ENCODE measurements at places on chromosomes 5 and 9. TPM values are rescaled to one million over a fixed set of nuclear protein-coding genes. Genes with fewer than 3 reads are reported as not detected.

The CER1 gene
- not detected for total RNA-seq

The HAVCR1 gene
- 0.42 TPM for total RNA-seq

The TAS2R1 gene
- not detected for total RNA-seq

The CCL21 gene
- total RNA-seq, result not detected

The SLC4A9 gene
- not detected for total RNA-seq

The LURAP1L gene
- total RNA-seq, result 59.2 TPM

The SLC24A2 gene
- not detected for total RNA-seq

The BTNL3 gene
- not detected for total RNA-seq

The GARNL3 gene
- total RNA-seq, result 4.9 TPM

DNA sequence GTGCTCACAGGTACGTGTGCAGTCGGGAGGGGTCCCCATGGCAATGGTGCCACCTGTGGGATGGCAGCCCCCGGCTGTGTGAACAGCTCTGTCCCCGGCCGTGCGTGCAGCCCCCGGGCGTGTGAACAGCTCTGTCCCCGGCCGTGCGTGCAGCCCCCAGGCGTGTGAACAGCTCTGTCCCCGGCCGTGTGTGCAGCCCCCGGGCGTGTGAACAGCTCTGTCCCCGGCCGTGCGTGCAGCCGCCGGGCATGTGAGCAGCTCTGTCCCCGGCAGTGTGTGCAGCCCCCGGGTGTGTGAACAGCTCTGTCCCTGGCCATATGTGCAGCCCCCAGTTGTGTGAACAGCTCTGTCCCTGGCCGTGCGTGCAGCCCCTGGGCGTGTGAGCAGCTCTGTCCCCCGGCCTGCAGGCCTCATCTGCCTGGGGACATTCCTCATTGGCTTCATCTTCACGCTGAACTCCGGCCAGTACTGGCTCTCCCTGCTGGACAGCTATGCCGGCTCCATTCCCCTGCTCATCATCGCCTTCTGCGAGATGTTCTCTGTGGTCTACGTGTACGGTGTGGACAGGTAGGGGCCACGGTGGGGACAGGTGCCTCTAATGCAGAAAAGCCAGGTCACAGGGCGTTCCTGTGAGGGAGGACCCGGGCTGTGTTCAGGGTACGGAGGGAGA is 5.9 kb upstream of the SLC6A18 start:
- DNase-seq, result no peak
- H3K4me3 ChIP-seq, result no peak overlapping the region
- no peaks in the 10 kb centered on the region for H3K36me3 ChIP-seq
- H3K27ac ChIP-seq, result no peak overlapping the region
- H3K4me1 ChIP-seq, result no peaks in the 10 kb centered on the region
- no peaks in the 10 kb centered on the region for H3K27me3 ChIP-seq

- H3K36me3 ChIP-seq, result no peaks in the 10 kb centered on the region
- no peaks in the 10 kb centered on the region for H3K4me1 ChIP-seq
- DNase-seq, result no peak
- no peak overlapping the region for H3K4me3 ChIP-seq
- H3K27ac ChIP-seq, result no peak overlapping the region
Observed at GRCh38 chr9:75909776-75910175, 19.3 kb downstream of the PCSK5 start.

- no peak overlapping the region for H3K4me3 ChIP-seq
- no peak for DNase-seq
- peaks cover 29% of the 10 kb centered on the region for H3K36me3 ChIP-seq
- H3K27me3 ChIP-seq, result no peaks in the 10 kb centered on the region
- H3K4me1 ChIP-seq, result peaks cover 4% of the 10 kb centered on the region
Observed at GRCh38 chr5:14323466-14323865, 180.3 kb downstream of the TRIO start.

- H3K27me3 ChIP-seq, result no peaks in the 10 kb centered on the region
- H3K36me3 ChIP-seq, result peaks cover 43% of the 10 kb centered on the region
- no peak for DNase-seq
Observed at GRCh38 chr5:139016186-139016585, 141.1 kb upstream of the LRRTM2 start.

DNA sequence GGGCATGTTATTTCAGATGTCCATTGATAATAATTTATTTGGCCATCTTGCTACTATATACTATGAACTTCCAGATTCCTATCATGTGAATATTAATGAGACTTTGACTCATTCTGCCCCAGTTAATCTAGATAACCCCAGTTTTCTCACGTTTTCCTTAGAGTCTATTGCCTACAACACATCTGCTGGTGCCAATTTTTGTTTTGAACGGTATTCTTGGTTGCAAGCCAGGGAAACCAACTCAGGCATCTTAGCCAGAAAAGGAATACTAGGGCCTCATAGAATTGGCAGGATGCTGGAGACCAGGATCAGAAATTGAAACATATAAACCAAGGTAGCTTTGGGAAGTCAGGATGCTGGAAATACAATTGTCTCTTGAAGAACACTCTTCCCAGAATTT is 28.0 kb upstream of the NPR3 start:
- H3K36me3 ChIP-seq, result no peaks in the 10 kb centered on the region
- H3K27me3 ChIP-seq, result no peaks in the 10 kb centered on the region
- no peak overlapping the region for H3K4me3 ChIP-seq
- H3K27ac ChIP-seq, result no peak overlapping the region
- H3K4me1 ChIP-seq, result peaks cover 34% of the 10 kb centered on the region

DNA sequence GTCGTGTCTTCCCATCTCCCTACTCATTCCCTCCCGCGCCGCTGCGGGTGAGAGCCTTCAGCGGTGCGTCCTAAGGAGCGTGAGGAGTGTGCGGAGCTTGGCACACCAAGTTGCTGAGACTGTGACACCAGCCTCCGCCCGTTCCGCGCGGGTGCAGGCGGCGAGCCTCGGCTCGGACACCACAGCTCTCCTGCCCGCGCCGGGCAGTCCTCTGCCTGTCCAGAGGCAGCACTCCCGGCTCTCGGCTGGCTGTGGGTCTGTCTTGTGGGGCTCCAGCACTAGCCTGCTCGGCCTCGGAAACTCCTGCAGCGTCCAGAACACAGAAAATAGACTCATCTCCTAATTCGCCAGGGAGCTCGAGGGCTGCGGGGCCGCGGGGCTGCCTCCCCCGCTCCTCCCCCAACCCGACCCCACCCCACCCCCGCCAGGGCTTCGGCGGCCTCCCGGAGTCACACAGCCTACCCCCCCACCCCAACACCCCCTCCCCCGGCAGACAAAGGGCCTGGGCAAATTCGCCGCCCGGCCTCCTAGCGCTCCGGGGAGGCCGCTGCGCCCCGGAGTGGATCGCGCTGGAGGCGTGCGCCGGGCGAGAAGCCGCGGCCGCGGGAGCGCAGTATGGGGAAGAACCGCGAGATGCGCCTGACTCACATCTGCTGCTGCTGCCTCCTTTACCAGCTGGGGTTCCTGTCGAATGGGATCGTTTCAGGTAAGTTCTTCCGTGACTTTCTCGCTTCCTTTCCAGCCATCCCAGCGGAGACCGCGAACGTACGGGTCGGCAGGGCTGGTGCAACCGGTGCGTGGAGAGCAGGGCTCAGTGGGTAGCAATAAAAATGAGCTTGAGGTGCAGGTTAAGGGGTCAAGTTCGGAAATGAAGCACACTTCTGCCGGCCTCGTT is at the start of gene ADAMTS19:
ADAMTS19 (plus strand) TSS at position 522 of the 895 bp plus-strand sequence; CDS start at position 616, 94 bp downstream.
- H3K36me3 ChIP-seq, result no peaks in the 10 kb centered on the region
- peaks cover 53% of the 10 kb centered on the region for H3K27me3 ChIP-seq
- no peak within 1 kb of the TSS for H3K27ac ChIP-seq
- peak; percentile 43 for DNase-seq
- no peaks in the 10 kb centered on the region for H3K4me1 ChIP-seq

DNA sequence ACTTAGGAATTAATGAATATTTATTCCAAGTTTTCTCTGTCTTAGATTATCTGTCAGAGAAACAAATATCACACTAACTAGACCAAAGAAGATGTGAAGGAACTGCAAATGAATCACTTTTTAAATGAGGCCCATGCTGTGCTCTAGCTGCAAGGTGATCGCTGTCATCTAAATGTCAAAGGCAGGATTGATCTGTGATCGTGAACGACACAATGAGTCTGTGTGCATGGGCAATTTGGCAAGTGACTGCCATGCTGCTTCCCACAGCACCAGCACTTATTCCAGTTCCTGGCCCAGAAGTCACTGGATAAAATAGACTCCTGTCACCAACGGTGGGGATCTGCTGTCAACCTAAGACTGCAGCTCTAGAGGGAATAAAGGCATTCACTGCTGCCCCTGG is 141.2 kb downstream of the TRIM36 start:
- H3K27ac ChIP-seq, result no peak overlapping the region
- no peak overlapping the region for H3K4me3 ChIP-seq
- no peak for DNase-seq
- peaks cover 16% of the 10 kb centered on the region for H3K27me3 ChIP-seq

DNA sequence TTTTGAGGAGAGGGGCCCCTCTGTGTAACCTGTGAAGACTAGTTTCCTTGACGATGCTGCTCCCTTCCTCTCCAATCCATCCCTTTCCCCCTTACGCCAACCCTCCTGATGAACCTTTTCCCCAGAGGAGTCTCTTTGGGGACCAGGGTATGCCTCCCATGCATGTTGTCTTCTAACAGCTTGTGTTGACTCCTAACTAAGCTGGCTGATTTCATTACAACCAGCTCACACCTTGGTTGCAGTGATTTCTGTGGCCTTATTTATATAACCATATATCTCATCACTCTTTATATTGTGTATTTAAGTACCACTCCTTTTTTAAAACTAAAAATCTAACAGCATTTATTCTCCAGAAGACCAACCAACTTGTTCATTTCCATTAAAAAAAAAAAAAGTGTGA is 42.5 kb downstream of the SFXN1 start:
- no peaks in the 10 kb centered on the region for H3K4me1 ChIP-seq
- H3K27me3 ChIP-seq, result no peaks in the 10 kb centered on the region
- no peak overlapping the region for H3K27ac ChIP-seq
- H3K4me3 ChIP-seq, result no peak overlapping the region

- H3K27me3 ChIP-seq, result no peaks in the 10 kb centered on the region
- H3K4me1 ChIP-seq, result no peaks in the 10 kb centered on the region
- peak; percentile 31 for DNase-seq
- peaks cover 5% of the 10 kb centered on the region for H3K36me3 ChIP-seq
- H3K27ac ChIP-seq, result no peak overlapping the region
Observed at GRCh38 chr5:74094096-74094781, 468.2 kb downstream of the ARHGEF28 start.

DNA sequence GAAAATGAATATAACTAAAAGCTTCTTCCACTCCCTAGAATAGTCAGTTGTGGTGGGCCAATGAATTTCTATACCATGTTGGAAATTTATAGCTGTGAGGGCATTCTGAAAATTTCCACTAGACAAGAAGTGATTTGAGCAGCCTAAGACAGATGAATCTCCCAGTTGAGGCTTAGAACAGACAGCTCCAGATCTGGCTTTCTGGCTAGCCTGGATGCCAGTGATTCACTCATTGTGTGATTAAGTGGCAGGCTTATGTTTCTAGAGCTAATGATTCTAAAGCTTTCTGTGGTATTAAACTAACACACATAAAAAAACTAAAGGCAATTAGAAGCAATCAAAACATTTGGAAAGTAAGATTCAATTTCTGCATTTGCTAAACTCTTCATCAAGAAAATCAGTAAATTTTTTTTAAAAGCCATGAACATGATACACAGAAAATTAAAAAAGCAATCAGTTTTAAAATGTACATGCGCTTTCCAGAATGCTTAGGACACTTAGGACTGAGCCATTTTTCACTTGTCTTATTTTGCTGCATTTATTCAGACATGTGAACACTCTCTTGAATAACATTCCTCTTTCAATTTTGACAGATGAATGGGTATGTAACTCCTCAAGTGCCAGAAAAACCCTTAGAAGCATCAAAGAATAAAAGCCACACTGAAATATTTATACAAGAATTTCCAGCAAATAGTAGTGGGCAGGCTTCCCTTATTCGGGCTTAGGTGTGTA is 100.5 kb upstream of the GNAQ start:
- peak; percentile 5 for DNase-seq
- H3K27me3 ChIP-seq, result no peaks in the 10 kb centered on the region
- H3K27ac ChIP-seq, result peak overlapping the region; percentile 20
- H3K36me3 ChIP-seq, result no peaks in the 10 kb centered on the region
- peak overlapping the region; percentile 18 for H3K4me3 ChIP-seq
- peaks cover 9% of the 10 kb centered on the region for H3K4me1 ChIP-seq

DNA sequence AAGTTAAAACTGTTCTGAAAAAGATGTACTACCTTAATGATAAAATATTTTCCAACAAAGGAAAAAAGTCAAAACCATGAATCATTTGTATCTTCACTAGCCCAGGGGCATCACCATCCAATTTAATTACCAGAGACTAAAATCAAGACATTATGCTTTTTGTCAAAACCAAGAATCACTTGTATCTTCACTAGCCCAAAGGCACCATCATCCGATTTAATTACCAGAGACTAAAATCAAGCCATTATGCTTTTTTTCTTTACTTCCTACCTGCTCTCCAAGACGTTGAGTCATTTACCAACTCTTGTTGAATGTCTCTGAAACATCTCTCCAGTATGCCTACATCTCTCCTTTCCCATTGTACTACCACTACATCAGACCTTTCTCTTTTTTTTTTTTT is 37.9 kb downstream of the FBXO38 start:
- no peak overlapping the region for H3K27ac ChIP-seq
- H3K27me3 ChIP-seq, result no peaks in the 10 kb centered on the region
- H3K36me3 ChIP-seq, result peaks cover 88% of the 10 kb centered on the region
- no peak overlapping the region for H3K4me3 ChIP-seq
- no peaks in the 10 kb centered on the region for H3K4me1 ChIP-seq

DNA sequence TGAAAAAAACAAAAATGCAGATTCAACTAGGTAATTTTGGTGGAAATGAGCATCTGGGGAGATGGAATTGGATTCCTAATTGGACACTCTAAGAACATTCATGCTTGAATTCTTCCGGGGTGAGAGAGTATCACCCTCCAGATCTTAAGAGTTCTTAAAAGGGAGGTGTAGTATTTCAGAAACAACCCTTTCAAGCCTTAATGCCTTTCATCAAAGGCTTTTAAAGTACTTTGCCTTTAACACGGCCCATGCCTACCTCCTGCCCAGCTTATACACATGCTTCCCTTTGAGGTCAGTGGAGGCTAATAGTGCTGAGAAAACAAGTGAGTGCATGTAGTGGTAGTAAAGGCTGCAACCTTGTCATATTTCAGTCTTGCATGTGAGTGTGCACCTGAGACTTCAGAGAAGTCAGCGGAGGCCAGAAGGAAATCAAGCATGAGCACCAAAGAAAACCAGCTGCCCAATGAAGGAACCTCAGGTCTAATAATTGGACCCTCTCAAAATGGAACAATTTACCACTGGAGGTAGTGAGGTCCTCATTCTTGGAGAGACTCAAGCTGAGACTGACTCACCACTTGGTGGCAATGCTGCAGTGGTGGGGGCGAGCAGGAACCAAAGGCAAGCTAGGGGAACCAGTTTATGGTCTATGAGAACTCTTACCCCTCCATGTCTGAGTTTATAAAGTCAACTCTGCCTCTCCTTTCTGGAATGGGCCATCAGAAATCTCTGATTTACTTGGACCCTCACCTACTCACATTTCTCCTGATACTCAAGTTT is 98.4 kb upstream of the GDNF start:
- no peak for DNase-seq
- no peak overlapping the region for H3K27ac ChIP-seq
- no peaks in the 10 kb centered on the region for H3K27me3 ChIP-seq
- H3K4me3 ChIP-seq, result no peak overlapping the region

GRCh38 chr9:125089331-125089730 is 54.0 kb downstream of the SCAI start:
- H3K4me1 ChIP-seq, result no peaks in the 10 kb centered on the region
- H3K4me3 ChIP-seq, result no peak overlapping the region
- no peak overlapping the region for H3K27ac ChIP-seq
